ENCODE measurements at places on chromosomes 2 and 18. TPM values are rescaled to one million over a fixed set of nuclear protein-coding genes. Genes with fewer than 3 reads are reported as not detected.
A peak's percentile ranks its signal among the peaks of the same experiment; 100 is the strongest.

- no peak overlapping the region for H3K4me3 ChIP-seq
- H3K36me3 ChIP-seq, result no peaks in the 10 kb centered on the region
- DNase-seq, result peak; percentile 4
- H3K27ac ChIP-seq, result no peak overlapping the region
These were observed 31.4 kb downstream of the CAPN13 start for GRCh38 chr2:30775833-30776232.

- no peak for DNase-seq
- H3K4me3 ChIP-seq, result no peak overlapping the region
- no peak overlapping the region for H3K27ac ChIP-seq
- H3K36me3 ChIP-seq, result no peaks in the 10 kb centered on the region
- no peaks in the 10 kb centered on the region for H3K4me1 ChIP-seq
These were observed 63.3 kb upstream of the ITPRID2 start for GRCh38 chr2:181828122-181828705.

- no peak overlapping the region for H3K27ac ChIP-seq
- no peaks in the 10 kb centered on the region for H3K27me3 ChIP-seq
- no peak overlapping the region for H3K4me3 ChIP-seq
These were observed 23.2 kb upstream of the SLC35F6 start for GRCh38 chr2:26740890-26741302.

- no peaks in the 10 kb centered on the region for H3K36me3 ChIP-seq
- no peak overlapping the region for H3K4me3 ChIP-seq
- no peaks in the 10 kb centered on the region for H3K4me1 ChIP-seq
- H3K27me3 ChIP-seq, result no peaks in the 10 kb centered on the region
- H3K27ac ChIP-seq, result no peak overlapping the region
These were observed 309.5 kb upstream of the LYPD1 start for GRCh38 chr2:132979339-132980093.

The SLC23A3 gene
- 1.2 TPM for total RNA-seq

Measured in stomach (tissue), 19 donors.